ENCODE measurements at places on chromosomes 4 and X.

DNA sequence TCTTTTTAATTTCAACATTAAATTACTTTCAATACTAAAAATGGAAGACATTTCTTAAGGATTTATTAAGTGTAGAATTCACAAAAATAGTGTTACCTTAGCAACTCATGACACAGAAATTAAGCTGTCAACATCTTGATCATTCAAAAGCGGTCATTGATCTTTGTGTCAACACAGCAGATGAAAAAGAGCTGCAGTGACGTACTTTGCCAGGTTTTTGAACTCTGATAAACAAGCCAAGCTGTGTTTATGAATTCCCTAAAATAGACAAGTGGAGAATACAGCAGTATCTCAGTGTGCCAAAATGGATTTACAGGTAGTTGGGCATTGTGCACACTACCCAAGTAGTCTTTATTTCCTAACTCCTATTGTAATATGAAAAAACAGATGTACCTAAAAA is 1141.8 kb upstream of the PCDH7 start:
- no peak for DNase-seq

DNA sequence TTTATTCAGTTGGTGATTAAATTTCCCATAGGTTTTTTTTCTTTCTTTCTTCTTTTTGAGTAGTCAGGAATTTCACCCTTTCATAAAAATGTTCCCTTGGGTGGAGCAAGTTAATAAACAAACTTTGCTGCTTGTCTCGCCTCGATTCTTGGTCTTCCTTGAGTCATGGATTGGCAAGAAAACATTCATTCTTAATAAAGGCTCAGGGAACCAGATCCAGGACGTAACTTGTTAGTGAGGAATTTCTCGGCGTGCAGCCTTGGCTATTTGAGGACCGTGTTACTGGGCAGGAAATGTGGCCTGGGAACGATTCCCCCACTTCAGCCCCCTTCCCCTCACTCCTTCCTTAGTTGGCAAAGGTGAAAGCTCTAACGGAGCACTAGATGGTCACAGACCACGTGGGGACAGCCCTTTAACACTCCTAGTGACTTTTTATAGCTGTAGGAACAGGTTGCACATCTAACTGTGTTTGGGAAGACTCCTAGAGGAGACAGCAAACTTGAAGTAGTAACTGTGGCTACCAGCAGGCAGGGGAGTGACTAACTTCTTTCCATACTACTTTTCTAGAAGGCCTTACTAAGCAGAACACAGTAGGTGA is 106.8 kb downstream of the UCHL1 start:
- no peak for DNase-seq

GRCh38 chr4:108078024-108078733 is 88.5 kb downstream of the HADH start:
- no peak for DNase-seq

DNA sequence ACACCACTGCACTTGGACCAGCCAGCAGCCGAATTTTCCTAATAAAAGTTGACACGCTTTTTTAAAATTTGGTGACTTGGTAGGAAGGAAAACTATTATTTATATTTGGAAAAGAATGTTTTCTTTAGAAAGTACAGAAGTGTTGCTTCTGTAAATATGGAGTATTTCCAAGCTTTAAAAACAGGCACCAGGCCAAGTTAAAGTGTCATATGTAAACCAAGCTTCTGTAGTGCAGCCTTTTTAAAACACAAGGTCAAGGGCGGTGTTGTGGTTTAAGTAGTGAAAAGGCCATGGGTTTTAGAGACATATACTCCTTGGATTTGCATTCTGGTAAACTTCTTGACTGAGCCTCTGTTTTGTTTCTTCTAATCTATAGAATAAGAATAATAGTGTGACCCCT is 62.7 kb downstream of the TRIM2 start:
- DNase-seq: no peak

- no peak for DNase-seq
Observed at GRCh38 chrX:3143043-3143799, 102.0 kb downstream of the ARSF start.

GRCh38 chr4:6125103-6125651 is 75.2 kb downstream of the JAKMIP1 start:
- DNase-seq: no peak

DNA sequence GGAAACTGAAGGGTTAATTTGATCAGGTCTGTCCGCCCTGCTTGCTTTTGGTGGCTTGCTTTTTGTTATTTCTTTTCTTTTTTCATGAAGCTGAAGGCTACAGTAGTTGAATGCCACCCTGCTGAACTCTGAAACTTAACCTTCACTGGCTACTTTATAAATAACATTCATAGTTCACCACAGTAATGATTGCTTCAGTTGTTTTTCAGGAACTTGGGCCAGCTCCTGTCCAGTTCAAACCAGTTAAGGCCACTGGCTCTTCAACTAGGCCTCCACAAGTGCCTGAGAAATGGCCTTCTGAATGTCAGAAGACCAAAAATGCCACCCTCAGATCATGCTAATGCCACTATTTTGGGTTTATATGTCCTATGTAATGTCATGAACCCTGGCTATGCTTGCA is 7.7 kb upstream of the ASB9 start:
- no peak for DNase-seq

GRCh38 chrX:135411893-135412292 is 9.9 kb upstream of the SMIM10L2A start:
- DNase-seq: no peak

DNA sequence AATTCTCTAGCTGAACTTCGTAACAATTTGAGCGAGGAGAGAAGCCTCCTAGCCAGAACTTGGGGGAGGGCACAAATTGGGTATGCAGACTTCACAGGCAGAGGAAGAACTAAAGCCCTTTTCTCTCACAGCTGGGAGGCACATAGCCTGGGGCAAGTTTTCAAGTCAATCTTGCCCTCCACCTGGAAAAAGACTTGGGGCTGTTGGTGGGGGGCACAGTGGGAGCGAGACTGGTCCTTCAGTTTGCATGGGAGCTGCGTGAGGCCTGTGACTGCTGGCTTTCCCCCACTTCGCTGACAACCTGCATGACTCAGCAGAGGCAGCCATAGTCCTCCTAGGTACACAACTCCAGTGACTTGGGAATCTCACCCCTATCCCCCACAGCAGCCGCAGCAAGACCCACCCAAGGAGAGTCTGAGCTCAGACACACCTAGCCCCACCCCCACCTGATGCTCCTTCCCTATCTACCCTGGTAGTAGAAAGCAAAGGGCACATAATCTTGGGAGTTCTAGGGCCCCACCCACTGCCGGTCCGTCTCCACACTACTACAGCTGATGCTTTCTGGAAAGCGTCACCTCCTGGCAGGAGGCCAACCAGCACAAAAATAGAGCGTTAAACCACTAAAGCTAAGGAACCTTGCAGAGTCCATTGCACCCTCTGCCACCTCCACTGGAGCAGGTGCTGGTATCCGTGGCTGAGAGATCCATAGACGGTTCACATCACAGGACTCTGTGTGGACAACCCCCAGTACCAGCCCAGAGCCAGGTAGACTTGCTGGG is 160.8 kb downstream of the CBLL2 start:
- DNase-seq: no peak

DNA sequence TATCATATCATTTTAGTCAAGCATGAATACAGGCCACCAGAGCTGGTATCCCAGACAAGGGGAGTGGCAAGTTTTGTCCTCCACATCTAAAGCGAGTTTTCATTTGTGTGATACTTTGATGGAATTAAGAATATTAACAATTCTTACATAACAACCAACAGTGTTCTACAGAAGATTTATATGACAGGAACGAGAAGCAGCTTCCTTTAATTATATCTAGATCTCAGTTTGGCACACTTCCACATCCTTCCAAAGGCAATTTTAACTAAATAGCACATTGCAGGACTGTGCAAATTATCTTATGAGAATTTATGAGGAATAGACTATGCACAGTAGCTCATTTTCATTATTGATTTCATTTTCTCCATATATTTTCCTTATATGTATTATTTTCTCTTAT is 121.2 kb upstream of the GUCY1A1 start:
- DNase-seq: no peak

DNA sequence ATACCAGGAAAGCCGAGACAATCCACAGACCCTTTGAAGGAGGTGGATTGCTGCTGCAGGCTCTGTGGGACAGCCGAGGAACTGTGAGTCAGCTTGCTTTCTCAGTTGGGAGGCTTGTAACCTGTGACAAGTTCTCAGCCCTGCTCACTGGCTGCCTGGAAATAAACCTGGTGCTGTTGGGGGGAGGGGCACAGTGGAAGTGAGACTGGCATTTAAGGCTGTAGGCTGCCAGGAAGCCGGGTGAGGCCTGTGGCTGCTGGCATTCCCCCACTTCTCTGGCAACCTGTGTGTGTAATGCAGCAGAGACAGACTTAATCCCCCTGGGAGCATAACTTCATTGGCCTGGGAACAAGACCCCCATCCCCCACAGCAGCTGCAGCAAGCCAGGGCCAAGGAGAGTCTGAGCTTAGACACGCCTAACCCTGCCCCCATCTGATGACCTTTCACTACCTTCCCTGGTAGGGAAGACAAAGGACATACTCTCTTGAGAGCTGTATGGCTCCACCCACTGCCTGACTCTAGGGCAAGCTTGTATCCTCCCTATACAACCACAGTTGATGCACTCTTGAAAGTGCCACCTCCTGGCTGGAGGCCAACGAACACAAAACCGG is 64.1 kb downstream of the ALPK1 start:
- DNase-seq: no peak

- DNase-seq: no peak
Observed at GRCh38 chr4:156193106-156193505, 239.4 kb upstream of the CTSO start.

DNA sequence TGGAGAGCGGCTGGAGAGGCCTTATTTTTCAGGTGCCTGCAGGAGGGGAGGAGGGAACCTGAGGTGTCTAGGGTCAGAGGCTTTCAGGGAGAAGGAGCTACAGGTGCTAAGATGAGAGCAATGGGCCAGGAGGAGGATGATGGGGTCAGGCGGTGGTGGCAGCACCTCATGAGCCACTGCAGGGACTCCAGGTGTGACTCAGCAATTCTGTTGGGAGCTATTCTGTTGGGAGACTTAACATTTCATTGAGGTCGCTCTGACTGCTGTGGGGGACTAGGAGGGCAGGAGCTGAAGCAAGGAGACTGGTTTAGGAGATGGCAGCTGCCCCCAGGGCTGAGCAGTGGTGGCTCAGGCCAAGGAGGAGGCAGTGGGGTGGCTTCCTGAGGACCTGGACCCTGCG is 65.0 kb downstream of the CLDN34 start:
- no peak for DNase-seq

DNA sequence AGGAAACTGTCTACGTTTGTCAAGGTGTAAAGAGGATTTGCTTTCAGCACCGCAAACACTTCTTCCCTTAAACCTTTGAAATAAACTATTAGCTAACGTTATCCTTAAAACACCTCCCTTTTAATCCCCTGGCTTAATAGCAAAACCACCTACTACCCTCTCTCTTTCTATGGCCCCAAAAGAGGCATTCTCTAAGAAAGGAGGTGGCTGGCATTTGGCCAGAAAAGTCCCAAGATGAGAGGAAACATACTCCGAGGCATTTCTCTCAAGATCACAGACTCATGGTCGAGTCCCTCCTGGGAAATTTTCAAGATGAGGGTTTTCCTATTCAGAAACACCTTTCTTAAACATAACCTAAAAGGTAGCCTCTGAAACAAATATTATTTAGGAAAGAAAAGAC is 60.6 kb upstream of the VCX3B start:
- DNase-seq: no peak
